GF-D8 (cell line): ENCODE measurements at places on chromosomes 2 and 18.

DNA sequence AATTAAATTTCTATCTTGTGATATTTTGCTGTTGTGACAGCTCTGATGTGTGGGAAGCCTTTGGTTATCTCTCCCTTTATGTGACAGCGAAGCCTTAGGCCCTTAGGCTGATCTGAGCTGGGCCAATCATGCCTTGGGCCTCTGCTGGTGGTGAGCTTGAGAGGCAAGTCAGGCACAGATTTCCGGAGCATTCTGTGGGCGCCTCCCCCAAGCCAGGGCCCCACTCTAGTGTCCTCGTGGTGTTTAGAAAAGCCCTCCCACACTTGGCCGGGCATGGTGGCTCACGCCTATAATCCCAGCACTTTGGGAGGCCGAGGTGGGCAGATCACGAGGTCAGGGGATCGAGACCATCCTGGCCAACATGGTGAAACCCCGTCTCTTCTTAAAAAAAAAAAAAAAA lies 239.8 kb downstream of the SH3RF3 start:
- no peak for DNase-seq

DNA sequence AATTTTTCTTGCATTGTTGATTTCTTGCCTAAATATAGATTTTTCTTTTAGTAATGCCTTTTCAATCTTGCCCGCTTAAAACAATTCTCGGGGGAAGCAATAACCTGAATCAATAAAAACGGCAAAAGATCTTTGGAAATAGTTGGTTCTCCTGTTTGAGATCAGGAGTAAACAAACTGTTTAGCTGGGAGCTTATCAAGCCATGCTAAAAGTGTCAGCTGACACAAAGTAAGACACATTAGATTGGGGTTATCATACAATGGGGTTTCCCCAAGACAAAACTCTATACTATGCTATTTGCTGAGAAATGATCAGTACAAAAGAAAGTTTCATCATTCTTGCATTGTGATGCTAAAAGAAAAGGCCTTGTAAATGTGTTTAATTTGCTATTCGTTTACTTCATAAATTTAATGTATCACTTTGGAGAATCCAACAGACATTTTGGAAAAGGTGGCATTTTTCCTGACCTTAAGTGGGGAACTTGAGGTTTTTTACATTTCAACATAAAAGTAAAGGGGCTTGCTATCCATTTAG lies 46.5 kb downstream of the ATIC start:
- no peak for DNase-seq

DNA sequence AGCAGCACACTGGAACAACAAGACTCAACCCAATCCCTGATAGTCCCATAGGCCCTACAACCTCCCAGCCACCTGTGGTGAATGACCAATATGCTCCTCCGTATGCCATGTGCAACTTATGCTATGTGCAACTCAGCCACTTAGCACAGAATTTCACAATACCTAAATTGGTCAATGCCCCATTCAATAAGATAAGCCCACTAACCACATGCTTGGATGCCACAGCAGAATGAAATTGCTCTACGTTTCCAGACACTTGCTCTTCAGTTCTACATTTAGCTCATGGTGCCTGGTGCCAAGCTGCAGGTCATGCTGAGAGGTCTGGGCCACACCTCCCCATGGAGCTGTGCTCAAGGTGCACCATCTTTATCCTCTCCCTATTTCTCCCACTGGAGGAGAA lies 159.8 kb downstream of the EN1 start:
- no peak for DNase-seq

DNA sequence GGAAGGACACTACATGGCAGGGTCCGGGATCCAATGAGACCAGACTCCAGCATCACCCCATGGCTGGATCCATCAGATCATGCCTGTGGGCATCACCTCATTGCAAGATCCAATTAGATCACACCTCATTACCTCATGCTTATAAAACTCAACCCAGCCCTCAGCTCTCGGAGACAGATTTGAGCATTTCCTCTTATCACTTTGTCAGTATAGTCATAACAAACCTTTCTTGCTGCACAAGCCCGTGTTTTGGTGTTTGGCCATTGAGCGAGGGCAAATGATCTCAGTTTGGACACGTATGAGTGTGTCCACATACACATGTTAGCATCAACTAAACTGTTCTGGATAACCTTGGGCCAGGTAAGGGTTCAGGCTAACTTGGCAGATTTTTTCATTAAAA lies 58.8 kb downstream of the CCDC195 start:
- DNase-seq = no peak

DNA sequence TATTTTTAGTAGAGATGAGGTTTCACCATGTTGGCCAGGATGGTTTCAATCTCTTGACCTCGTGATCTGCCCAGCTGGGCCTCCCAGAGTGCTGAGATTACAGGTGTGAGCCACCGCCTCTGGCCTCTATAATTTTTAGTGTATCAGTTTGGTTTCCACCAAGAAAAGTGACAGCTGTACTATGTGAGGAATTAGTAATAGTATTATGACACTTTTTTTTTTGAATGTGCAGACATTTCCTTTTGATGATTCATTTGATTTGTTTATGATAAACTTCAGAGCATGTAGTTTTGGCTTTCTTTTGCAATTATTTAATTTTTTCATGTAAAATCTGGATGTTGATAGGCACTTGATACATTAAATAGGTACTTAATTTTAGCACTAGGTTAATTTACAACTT lies 61.5 kb downstream of the PTPN4 start:
- DNase-seq = no peak

DNA sequence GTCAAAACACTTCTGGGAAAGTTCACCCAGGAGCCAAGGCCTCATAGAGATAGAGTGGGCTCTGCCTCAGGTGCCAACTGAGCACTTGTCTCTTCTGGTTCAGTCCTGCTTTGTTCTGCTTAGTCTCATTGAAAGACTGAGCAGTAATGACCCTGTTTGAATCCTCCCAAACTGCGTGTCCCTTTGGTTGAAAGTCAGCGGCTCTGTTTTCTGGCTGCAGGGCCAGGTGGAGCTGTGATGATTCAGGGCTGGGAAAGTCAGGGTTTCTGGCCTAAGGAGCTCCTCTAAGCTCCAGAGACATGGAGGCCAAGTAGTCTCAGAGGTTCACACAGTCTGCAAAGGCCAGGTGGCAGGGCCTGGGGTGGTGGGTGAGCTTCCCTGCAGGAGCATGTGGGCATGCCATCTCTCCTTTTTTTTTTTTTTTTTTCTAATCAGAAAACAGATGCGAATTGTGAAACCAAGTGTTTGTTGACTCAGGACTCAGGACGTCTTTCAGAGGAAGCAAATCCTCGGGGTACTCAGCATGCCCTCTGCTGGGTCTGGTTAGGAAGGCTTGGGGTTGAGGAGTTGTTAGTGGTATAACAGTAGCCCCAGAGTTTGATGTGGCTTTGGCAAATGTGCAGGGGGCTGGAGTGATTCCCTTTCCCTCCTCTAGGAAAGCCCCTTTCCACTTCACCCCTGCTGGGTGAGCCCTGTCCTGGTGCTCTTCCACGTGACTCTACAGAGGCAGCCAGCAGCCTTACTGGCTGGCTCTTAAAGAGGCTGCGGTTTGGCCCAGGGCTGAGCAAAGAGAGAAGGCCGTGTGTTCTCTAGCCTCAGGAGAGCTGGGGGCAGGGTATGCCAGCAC lies 38.3 kb downstream of the TMEM17 start:
- no peak for DNase-seq

DNA sequence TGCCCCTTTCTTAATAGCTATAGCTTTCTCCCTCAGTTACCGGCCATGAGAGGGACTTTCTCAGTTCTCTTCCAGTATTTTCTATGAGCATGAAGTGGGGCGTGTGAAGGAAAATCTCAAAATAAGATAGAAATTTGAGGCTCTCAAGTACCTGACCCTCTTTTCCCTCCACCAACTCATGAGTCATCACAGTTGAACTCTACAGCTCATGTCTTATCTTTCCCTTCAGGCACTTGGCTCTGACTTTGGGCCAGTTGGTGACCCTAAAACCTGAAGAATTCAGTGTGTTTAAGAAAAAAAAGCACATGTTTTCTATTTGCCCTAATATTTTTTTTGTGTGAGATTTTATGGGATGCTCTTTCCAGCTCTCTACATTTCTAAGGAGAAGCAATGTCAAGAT lies 896.7 kb upstream of the ZEB2 start:
- no peak for DNase-seq

GRCh38 chr2:145203891-145204290 lies 684.0 kb upstream of the ZEB2 start:
- DNase-seq = no peak

- DNase-seq = no peak
Observed at GRCh38 chr2:140863713-140864112, 1267.1 kb downstream of the LRP1B start.

DNA sequence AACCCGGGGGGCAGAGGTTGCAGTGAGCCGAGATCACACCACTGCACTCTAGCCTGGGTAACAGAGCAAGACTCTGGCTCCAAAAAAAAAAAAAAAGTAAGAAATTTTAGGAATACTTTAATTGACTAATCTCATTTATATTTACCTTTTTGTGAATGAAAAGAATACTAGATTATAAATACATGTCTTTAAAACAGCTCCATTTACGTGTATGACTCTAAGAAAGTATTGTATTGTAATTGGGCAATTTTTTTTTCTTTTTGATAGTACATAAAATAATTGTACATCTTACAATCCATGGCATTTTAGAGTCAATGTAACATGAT lies 8.0 kb downstream of the IL36A start:
- DNase-seq = no peak

DNA sequence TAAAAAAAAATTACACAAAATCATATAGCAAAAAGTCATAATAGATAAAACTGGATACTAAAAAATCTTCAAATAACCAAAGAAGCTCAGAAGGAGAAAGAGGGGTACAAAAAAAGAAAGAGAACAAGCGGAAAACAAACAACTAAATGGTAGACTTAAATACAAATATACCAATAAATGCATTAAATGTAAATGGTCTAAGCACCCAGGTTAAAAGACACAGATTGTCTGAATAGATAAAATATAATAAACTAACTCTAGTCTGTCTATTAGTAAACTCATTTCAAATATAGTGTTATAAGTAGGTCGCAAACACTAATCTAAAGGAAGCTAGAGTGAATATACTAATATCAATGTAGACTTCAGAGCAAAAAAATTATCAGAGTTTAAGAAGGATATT lies 357.4 kb downstream of the METTL4 start:
- no peak for DNase-seq

- DNase-seq = no peak
Observed at GRCh38 chr2:185628985-185629384, 109.6 kb upstream of the FSIP2 start.

- no peak for DNase-seq
Observed at GRCh38 chr2:143532061-143532460, 402.8 kb downstream of the ARHGAP15 start.

GRCh38 chr2:20448246-20448976 lies 1.5 kb downstream of the RHOB start:
- no peak for DNase-seq

GRCh38 chr2:112728378-112729175 lies 7.8 kb downstream of the NT5DC4 start:
- DNase-seq = no peak

DNA sequence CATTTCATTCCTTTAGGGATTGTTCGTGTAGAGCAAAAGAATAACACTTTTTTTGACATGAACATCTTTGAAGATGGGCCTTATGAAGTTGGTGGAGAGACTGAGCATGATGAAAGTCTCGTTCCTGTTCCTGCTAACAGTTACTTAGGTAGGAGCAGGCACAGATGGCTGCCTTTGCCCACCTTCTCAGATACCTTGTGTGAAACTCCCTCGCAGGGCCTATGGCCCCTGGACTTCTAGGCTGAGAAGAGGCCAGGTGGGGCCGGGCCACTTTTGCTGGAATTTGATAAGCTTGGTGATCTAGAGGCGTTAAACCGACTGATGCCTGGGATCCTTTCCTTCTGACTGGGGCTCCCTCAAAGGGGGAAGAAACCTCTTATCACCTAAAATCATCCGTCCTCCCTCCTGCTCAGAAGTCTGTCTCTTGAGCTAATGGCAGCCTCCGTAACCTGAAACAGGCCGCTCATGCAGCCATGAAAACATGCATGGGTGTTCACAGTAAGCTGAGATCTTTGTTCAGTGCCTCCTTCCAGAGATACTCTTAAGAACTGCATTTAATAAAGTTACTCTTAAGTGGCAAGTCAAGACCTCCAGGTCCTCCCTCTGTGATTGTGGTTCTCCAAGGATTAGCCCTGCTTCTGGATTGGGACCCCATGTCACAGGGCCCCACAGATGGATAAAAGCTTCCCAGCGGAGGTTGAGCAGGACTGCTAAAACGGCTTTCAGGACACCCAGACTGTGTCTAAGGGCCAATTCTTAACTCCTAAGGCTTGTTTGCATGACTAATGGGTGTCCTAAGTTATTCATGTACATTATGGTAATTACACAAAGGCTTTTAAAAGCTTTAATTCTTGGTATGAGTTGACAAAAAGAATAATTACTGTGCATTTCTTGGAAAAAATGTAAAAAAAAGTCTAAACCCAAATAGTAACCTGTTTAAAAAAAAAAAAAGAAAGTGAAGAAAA lies 43.9 kb downstream of the ITGA6 start:
- no peak for DNase-seq

DNA sequence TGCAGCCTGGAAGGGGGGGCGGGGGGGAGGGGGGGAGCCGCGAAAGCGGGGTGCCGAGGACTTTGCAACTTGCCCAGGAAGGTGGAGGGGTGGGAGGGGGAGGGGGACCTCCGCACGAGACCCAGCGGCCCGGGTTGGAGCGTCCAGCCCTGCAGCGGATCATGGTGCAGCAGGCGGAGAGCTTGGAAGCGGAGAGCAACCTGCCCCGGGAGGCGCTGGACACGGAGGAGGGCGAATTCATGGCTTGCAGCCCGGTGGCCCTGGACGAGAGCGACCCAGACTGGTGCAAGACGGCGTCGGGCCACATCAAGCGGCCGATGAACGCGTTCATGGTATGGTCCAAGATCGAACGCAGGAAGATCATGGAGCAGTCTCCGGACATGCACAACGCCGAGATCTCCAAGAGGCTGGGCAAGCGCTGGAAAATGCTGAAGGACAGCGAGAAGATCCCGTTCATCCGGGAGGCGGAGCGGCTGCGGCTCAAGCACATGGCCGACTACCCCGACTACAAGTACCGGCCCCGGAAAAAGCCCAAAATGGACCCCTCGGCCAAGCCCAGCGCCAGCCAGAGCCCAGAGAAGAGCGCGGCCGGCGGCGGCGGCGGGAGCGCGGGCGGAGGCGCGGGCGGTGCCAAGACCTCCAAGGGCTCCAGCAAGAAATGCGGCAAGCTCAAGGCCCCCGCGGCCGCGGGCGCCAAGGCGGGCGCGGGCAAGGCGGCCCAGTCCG lies 540 bp downstream of the SOX11 start:
- no peak for DNase-seq

DNA sequence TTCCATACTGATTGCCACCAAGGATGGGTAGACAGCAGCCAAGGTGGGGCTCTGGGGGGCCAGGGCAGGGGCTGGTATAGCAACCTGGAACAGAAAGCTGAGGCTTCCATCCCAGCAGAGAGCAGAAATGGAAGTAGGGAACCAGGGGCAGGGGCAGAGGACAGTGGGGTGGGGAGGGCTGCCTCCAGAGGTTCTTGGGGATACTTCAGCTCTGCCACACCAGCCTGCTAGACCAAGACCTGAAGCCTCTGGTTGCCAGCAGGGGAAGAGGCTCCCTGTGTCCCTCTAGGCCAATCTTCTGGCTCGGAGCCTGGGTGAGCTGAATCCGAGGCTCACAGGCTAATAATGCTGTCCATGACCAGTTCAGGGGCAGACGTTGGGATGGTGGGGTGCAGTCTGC lies 329.0 kb downstream of the DYSF start:
- no peak for DNase-seq

- peak; percentile 56 for DNase-seq
Observed at GRCh38 chr2:101560780-101561315, 85.9 kb upstream of the RFX8 start.

- no peak for DNase-seq
Observed at GRCh38 chr2:134170294-134170693, 83.6 kb upstream of the MGAT5 start.
